ENCODE measurements at places on chromosomes 2 and 18.

GRCh38 chr18:74251297-74252038, 40.3 kb downstream of the CYB5A start:
- H3K4me1 ChIP-seq, result peaks cover 24% of the 10 kb centered on the region
- peak overlapping the region; percentile 53 for H3K27ac ChIP-seq
- no peaks in the 10 kb centered on the region for H3K27me3 ChIP-seq
- H3K36me3 ChIP-seq, result peaks cover 32% of the 10 kb centered on the region
- DNase-seq, result no peak

GRCh38 chr2:28080911-28081310, 190.4 kb downstream of the BABAM2 start:
- no peak for DNase-seq
- no peaks in the 10 kb centered on the region for H3K27me3 ChIP-seq
- H3K4me3 ChIP-seq, result no peak overlapping the region
- peaks cover 4% of the 10 kb centered on the region for H3K36me3 ChIP-seq
- H3K27ac ChIP-seq, result no peak overlapping the region

DNA sequence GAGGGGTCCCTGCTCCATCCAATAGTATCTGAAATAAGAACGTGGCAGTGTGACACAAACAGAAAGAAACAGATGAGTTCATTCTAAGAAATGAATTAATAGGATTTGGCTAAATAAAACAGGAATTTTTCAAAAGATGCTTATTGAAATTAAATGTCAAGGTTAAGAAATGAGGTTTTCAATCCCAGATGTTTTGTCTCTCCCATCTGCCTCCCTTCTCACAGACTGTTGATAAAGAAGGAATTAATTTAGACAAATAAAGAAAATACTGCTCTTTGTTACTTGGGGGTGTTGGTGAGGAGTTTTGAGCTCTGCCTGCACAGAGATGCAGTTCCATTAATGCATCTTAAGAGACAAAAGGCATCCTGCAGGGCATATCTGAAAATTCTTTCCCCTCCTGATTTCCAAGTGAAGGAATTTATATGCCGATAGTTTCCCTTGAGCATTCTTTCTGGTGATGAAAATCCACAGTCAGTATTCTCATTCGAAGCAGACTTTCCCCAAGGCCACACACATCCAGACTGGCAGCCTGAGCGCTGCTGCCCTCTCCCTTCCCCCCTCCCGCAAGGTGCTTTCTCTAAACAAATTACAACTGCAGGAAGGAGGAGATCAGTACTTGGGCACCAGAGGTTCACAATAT, 385.4 kb upstream of the RND3 start:
- no peaks in the 10 kb centered on the region for H3K4me1 ChIP-seq
- DNase-seq, result no peak
- no peak overlapping the region for H3K27ac ChIP-seq
- H3K4me3 ChIP-seq, result no peak overlapping the region
- H3K36me3 ChIP-seq, result no peaks in the 10 kb centered on the region
- H3K27me3 ChIP-seq, result no peaks in the 10 kb centered on the region

DNA sequence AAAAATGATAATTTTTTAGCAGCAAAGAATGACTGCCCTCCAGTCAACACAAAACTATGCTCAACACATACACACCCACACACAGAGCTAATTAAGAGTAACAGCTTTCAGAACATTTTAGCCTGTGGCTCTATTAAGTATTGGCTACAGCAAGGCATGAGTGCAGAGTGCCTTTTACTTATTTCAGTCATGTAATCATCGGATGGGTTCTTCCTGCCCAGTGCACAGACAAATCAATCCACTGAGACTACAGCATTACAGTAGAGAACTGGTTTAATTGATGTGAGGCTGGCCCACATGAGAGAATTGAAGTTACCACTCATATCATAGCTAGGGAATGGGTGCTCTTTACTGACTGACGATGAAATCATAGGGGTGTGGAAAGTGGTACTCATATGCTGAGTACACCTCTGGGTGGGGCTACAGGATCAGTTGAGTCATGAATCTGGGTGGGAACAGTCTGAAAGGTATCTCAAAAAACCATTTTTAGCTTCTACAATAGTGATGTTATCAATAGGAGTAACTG, 241.0 kb downstream of the FSIP2 start:
- no peak for DNase-seq
- H3K27me3 ChIP-seq, result no peaks in the 10 kb centered on the region
- no peaks in the 10 kb centered on the region for H3K4me1 ChIP-seq
- H3K4me3 ChIP-seq, result no peak overlapping the region
- H3K27ac ChIP-seq, result no peak overlapping the region

DNA sequence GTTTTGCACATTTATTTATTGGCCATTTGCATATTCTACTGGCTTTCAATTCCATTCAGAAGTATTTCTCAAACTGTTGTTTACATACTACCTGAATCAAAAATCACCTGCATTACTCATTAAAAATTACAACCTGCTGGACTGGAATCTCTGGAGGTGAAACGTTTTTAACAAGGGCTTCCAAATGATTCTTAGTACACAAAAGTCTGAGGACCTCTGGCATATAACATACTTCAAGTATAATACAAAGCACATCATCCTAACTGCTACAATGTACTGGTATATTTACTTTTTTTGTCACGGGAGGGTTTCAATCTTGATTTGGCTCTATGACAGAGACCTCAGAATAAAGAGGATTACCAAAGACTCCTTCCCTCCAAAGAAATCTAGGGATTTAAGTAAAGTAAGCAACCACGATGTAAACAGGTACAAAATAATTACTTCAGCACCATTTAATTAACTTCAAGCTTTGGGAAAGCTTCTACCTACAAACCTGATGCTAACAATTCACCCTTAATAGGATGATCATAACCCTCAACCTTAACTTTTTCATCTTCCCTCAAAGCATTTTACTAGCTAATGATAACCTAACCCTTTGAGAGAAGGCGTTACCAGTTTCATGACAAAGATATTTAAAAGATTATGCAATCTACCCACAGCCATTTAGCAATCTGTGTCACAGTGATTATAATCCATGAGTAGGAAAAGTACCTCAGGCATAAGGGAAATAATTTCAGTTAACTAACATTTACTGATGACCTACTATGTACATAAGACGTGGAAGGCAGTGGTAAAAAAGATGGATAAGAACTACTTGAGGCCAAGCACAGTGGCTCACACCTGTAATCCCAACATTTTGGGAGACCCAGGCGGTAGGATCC, 24.7 kb downstream of the ATAD2B start:
- peaks cover 3% of the 10 kb centered on the region for H3K36me3 ChIP-seq
- no peaks in the 10 kb centered on the region for H3K27me3 ChIP-seq
- no peak overlapping the region for H3K27ac ChIP-seq
- no peak for DNase-seq
- peaks cover 42% of the 10 kb centered on the region for H3K4me1 ChIP-seq

DNA sequence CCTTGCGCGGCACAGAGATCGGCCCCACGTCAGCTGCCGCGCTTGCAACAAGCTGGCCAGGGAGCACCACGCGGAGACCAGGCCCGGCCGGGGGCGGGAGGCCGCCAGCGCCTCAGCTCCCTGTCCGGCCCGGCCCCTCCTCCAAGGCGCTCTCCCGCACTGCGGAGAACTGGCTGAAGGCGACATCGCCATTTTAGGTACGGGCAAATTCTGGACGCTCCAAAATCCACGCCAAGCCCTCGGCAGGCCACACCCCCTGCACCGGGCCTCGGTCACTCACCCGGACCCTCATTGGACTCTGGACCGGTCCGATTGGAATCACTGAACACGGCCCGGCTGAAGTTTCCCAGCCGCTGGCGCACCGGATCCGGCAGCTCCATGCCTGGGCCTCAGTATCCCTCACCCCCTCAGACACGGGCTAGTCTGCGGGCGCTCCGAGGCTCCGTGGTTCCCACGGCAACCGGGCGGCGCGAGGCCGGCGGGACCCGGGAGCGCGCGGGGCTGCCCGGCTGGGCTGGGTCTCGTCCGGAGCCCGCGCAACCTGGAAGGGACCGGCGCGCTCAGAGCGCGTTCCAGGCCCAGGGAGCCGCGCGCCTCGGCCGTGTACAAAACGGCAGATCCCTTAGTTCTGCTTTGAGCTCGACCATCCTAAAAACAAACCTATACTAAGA, at the start of gene TMEM17:
Gene TMEM17 (minus strand): TSS at position 446 of the 671 bp plus-strand sequence. CDS start 66 bp downstream, at position 380.
- peak within 1 kb of the TSS; percentile 87 for H3K4me3 ChIP-seq
- H3K27me3 ChIP-seq, result peaks cover 12% of the 10 kb centered on the region
- H3K27ac ChIP-seq, result peak within 1 kb of the TSS; percentile 85
- peak; percentile 56 for DNase-seq

DNA sequence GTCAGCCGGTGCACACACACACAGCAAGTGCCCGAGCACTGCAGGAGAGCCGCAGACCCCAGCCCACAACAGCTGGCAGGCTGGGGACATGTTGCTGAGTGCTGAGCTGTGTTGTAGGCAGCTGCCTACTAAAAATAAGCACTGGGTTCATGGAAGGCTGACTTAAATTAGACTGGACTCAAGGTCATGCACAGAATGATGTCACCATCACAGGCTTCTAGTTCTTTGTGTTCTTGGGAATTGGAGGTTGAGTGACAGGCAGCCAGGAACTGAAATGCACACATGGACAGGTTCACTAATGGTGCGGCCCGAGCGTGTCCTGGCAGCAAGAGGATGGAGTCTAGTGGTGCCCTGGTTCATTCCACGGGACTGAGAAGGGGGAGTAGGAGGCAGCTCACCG, 71.3 kb downstream of the VWA3B start:
- no peak for DNase-seq
- H3K36me3 ChIP-seq, result no peaks in the 10 kb centered on the region
- H3K4me3 ChIP-seq, result no peak overlapping the region
- peaks cover 3% of the 10 kb centered on the region for H3K27me3 ChIP-seq

DNA sequence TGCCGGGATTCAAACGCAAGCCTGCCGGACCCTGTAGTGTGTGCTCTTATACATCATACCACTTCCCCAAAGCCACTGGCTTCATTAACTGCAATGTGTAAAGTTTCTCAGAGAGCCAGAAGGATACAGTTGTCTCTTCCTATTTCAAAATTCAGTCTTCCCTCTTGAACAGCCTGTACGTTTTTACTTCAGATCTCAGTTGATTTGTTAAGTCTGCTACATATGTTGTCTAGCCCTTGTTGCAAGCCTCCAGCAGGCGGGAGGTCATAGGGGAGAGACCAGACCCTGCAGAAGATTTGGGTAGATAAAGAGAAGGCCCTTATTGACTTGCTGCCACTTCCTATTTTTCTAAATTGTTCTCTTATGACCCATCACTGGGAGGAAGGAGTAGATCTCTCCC, 56.2 kb downstream of the ARHGEF33 start:
- no peaks in the 10 kb centered on the region for H3K4me1 ChIP-seq
- H3K27me3 ChIP-seq, result no peaks in the 10 kb centered on the region
- no peak overlapping the region for H3K4me3 ChIP-seq
- DNase-seq, result no peak
- H3K36me3 ChIP-seq, result no peaks in the 10 kb centered on the region
- H3K27ac ChIP-seq, result no peak overlapping the region

GRCh38 chr2:67234440-67234839, 162.7 kb upstream of the ETAA1 start:
- no peak overlapping the region for H3K4me3 ChIP-seq
- H3K36me3 ChIP-seq, result no peaks in the 10 kb centered on the region
- no peaks in the 10 kb centered on the region for H3K4me1 ChIP-seq
- no peak overlapping the region for H3K27ac ChIP-seq
- DNase-seq, result no peak

DNA sequence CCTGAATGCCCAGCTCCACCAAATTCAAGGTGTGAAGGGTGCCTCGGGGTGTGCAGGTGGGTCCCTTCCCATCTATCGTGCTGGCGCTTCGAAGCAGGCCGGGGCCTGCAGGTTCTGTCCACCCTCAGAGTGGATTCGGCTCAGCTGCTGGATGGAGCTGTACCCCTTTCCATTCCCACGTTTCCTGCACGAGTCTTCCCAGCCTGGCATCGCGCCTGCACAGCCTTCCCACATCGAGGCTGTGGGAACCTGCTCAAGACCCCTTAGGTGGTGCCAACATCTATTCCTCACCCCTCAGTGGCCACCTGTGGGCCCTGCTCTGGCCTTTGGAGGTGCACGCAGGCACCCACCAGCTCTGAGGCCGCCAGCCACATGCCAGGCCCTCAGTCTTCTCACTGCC, 65.7 kb downstream of the PDCL3 start:
- H3K36me3 ChIP-seq, result no peaks in the 10 kb centered on the region
- H3K27ac ChIP-seq, result no peak overlapping the region
- no peak for DNase-seq
- no peaks in the 10 kb centered on the region for H3K4me1 ChIP-seq
- H3K4me3 ChIP-seq, result no peak overlapping the region
- H3K27me3 ChIP-seq, result peaks cover 8% of the 10 kb centered on the region

GRCh38 chr2:182240862-182241371, 185.9 kb downstream of the PDE1A start:
- peak; percentile 21 for DNase-seq
- peaks cover 13% of the 10 kb centered on the region for H3K4me1 ChIP-seq
- H3K27me3 ChIP-seq, result no peaks in the 10 kb centered on the region
- H3K36me3 ChIP-seq, result no peaks in the 10 kb centered on the region
